ENCODE measurements at places on chromosomes 1 and 21. TPM values are rescaled to one million over a fixed set of nuclear protein-coding genes. Genes with fewer than 3 reads are reported as not detected.

Gene SPATA21
- total RNA-seq = not detected

Gene MCL1
- total RNA-seq = 223 TPM

Gene ATP1A2
- total RNA-seq = 1.6 TPM

DNA sequence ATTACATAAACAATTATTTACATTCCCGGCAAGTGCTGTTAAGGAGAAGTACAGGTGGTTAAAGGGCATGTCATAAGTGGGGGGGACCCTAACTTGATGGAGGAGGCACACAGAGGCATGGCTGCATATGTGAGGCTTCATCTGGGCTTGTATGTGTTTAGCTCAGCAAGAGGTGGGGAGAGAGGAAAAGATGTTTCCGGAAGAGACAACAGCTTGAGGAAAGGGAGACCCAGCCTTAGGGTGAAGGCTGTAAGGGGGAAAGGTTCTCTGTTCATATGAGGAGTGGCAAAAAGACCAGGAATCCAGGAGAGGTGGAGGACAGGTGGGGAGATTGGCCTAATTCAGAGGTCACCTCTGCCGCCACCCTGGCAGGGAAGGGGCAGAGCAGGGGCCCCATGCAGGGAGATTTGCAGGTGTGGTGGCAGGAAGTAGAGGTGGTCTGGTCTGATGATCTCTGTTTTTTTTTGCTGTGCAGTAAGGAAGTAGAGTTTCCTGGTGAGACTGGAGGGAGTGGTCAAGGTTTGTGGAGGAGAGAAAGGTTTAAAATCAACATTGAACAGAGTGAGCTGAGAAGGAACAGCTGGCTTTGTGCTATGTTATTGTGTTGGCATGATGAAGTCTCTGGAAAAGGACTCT lies 9.0 kb downstream of the TRAF5 start:
- no peak for DNase-seq

DNA sequence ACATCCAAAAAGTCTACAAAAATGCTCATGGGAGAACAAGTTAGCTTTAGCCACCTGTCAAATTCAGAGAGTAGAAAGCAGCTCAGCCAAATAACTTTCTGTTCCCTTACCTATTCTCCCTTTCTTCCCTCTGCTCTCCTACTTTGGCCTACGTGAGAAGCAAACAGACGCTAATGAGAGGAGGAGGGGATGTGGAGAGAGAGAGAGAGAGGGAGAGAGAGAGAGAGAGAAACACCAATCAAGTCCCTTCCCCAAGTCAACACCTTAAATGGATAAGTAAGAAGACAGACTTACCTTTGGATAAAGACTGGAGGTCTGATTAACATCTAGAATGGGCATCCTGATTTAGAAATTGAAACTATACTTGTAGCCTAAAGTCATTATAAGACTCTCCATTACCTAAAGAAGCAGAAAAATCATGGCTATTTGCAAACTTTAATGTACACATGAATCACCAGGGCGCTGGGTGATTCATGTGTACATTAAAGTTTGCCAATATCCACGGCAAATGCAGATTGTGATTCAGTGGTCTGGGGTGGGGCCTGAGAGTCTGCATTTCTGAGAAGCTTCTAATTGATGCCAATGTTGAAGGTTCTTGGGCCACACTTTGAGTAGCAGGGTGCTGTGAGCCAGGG lies 13.1 kb upstream of the DUSP12 start:
- no peak for DNase-seq

DNA sequence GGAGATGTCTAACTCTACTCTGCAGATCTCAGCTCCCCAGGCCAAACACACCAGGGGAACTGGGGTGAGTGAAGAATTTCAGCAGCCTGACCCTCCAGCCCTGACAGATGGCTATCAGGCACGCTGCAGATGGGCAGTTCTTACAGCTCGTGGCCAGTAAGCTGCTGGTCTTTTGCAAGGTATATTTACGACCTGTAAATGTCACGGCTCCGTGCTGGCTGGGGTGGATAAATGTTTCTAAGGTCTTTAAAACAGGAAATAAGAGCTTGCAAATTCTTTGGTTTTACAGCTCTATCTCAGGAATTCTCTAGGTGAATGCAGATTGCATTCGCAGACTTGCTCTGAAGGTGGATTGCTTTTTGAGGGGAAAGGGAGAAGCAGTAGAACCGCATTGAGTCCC lies 10.1 kb downstream of the DOP1B start:
- DNase-seq = no peak
